Left ventricle myocardium superior (tissue), 1 donor: ENCODE measurements at places on chromosomes 16 and 17.

DNA sequence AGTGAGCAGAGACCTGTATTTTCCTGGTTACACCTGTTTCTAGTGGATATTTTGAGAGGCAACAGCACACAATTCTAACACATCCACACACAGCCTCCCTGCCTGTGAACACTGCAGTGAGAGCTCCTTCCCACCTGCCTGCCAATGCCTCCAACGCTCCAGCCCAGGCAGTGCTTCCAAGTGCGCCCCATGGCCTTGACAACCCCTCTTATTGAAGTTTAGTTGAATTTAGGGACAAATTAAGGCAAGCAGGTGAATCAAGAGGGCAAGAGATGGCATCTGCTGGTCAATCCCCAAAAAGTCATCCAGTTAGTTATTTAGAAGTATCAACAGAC, 4.7 kb upstream of the MXRA7 start:
- no peak for DNase-seq

GRCh38 chr16:71807905-71808592, 585 bp downstream of the AP1G1 start:
- DNase-seq = no peak

DNA sequence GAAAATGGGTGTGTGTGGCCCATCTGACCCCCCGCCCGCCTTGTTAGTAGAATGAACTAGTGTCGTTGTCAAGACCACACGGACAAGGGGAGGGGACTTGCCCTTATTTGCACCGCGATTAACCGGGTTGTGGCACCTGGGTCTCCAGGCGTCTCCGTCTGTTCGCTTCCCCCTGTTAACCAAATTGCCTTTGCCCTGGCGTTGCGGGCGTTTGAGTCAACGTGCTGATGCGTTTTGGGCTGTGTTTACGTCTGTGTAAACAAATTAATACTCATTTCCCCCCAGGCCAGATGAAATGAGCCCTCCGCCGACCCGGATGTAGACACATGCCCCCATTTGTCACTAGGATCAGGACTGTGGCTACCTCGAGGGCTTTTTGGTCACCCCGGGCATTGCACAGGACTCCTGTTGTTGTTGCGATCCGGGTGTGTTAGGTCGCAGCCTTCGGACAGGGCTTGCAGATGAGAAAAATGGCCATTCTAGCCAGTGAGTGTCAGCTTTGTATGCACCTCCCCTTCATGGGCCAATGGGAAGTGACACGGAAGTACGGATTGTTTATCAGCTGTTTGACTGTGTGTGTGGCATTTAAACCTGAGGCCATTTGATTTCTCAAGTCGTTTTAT, 906 bp downstream of the RBL2 start:
- DNase-seq = peak; percentile 58

- no peak for DNase-seq
These were observed 33.0 kb upstream of the GUCY2D start for GRCh38 chr17:7969433-7969832.

DNA sequence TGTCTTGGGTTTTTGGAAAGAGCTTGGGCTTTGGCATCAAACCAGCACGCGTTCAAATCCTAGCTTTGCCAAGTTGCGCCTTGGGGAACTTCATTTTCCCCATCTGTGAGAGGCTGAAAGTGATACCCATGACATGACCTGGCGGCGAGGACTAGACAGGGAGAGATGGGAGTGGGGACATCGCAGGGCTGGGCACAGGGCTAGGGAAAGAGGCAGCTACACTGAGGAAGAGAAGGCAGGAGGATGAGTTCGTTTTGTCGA, 202.9 kb downstream of the IRF8 start:
- no peak for DNase-seq

GRCh38 chr16:64416216-64417005, 705.5 kb downstream of the CDH11 start:
- no peak for DNase-seq

DNA sequence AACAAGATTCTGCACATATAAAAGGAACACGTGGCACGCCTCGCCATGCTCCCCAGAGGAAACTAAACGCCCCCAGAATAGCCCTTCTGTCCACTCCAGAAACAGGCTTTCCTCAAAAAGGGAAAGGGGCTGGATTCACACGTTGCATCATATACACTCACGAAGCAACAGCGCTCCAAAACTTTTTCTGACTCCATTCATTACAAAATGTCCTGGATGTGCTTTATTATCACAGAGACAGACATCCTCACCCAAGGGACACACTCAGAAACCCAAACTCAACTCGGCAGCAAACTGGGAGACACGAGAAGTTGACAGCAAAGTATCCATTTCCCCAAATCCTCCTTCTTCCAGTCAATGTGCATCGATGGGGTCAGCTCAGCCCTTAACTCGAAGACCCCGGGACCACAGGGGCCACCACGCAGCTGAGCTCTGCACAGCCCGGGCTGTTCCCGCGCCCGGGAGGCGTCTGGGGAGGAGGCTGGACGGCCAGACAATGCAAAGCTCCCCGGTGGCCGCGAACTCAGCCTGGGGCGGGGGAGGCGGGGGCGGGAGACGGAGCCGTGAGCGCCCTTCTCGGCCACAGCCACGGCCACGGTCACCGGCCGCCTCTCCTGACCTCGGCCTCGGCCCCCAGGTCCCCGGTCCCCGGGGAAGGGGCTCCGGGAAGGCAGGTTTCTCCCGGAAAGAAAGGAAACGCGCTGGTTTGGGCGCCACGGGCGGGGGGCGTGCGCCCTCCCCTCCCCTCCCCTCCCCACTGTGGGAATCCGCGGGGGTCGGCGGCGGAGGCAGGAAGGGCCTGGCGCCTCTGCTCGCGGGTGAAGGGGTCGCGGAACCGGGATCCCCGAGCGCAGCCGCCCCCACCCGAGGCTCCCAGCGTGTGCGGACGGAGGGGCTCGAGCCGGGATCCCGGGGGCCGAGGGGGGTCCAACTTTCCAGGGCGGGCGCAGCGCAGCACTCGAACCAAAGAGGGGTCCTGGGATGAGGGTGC, 1.2 kb downstream of the NXN start:
- peak; percentile 65 for DNase-seq

GRCh38 chr17:80795754-80796153, 195.9 kb upstream of the CHMP6 start:
- DNase-seq = peak; percentile 82

- DNase-seq = no peak
These were observed 53.7 kb upstream of the RCVRN start for GRCh38 chr17:9958586-9959281.

DNA sequence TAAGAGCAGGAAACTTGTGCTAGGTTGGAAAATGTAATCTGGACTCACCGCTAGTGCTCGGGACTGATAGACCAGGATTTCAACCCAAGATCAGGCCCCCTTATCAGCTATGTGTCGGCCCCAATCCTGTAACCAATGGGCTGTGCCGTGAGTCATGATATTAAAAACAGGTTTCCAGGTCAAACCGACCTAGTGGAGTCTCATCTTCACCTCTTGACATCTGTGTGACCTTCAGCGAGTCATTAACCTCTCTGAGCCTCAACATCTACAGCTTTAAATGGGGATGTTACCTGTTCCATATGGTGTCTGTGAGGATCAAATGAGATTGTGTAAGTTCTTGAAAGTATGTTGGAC, 512 bp downstream of the PMM2 start:
- DNase-seq = no peak

DNA sequence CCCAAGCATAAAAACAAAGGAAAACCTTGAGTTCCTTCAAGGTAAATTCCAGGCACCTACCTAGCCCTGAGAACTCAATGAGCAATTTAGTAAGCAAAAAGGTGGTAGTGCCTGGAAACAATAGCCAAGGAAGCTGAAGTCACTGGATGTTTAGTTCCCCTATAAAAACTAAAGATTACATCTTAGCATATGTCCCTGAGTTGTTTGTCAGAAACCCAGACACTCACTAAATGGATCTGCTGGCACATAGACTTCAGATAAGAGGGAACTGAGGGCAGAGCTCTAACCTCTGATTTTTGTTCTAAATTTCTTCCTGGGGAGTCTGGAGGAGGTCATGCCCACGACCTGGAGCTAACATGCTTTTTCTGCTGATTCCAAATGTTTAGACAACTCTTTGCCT, 532.8 kb upstream of the SALL1 start:
- DNase-seq = no peak

- DNase-seq = peak; percentile 54
These were observed 879 bp downstream of the SLFN5 start for GRCh38 chr17:35243561-35244340.

DNA sequence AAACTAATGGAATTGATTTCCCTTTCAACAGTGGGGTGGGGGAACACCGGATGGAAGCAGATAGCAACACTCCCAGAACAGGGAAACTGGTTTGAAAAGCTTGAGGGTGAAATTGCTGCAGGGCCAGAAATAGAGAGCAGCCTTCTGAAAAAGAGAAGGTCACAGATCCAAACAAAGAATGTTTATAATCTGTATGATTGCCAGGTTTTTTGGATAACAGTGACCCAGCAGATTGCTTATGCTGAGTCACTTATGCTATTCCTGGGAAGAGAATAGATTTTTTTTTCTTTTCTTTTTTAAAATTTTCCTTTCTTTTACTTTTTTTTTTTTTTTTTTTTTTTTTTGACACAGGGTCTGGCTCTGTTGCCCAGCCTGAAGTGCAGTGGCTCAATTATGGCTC, 641.3 kb downstream of the KCNJ2 start:
- no peak for DNase-seq

- no peak for DNase-seq
These were observed 153.3 kb downstream of the CHD9 start for GRCh38 chr16:53207810-53208752.

DNA sequence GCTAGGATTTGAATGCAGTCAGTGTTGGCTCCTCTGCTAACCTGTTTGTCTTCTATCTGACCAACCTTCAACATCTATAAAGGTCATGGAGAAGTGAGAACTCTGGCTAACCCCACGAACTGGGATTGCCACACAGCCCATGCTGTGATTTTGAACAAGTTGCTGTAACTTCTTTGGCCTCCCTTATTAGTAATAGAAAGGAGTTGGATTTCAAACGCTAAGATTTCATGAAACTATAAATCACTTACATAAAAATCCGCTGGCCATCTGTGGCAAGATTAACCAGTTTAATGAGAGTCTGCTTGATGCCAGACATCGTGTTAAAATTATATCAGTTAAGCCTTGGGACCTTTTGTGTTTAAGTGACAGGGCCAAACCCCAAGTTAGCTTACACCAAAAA, 53.4 kb downstream of the HSD17B2 start:
- no peak for DNase-seq

GRCh38 chr17:65389949-65390348, 171.5 kb downstream of the AXIN2 start:
- no peak for DNase-seq

DNA sequence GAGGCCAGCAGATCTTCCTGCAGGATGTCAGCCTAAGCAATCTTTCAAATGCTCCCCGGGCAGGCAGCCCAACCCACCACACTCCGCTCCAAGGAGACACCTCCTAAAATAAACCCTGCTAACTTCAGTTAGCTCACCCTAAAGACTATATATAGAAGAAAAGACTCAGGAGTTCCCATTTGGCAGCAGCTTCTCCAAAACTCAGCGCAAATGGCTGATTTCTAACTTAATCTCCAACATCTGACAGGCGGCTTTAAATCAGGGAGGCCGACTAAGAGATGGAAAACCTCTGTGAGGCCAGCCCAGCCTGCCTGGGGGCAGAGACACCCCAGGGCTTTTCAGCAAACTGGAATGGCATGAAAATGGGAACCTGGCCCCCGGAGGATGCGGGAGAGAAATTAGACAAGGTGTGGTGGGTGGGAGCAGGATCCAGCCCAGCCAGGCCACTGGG, 91.6 kb downstream of the XYLT1 start:
- peak; percentile 73 for DNase-seq

- DNase-seq = no peak
These were observed 783 bp downstream of the BHLHA9 start for GRCh38 chr17:1271030-1271423.

GRCh38 chr17:58252141-58252540, 13.8 kb downstream of the LPO start:
- DNase-seq = no peak

DNA sequence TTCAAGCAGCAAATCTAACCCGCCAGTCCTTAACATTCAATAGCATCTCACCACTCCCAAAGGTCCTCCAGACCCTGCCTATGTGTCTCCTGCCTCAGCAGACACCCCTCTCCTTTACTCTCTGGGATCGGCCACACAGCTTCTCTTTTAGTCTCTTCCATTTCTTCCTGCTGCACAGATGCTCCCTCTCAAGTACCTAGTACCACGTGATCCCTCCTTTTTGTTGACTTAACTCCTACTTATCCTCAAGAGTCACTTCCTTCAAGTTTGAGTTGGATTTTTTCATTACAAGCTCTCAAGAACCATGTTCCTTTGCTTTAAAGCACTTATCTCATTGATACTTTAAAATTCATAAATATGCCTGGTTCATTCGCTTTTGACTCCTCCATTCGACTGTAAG, 24.9 kb downstream of the AMFR start:
- DNase-seq = no peak

GRCh38 chr16:30046588-30046987, 15.5 kb upstream of the TLCD3B start:
- DNase-seq = no peak

GRCh38 chr17:12547831-12548230, 117.9 kb upstream of the MYOCD start:
- DNase-seq = no peak

DNA sequence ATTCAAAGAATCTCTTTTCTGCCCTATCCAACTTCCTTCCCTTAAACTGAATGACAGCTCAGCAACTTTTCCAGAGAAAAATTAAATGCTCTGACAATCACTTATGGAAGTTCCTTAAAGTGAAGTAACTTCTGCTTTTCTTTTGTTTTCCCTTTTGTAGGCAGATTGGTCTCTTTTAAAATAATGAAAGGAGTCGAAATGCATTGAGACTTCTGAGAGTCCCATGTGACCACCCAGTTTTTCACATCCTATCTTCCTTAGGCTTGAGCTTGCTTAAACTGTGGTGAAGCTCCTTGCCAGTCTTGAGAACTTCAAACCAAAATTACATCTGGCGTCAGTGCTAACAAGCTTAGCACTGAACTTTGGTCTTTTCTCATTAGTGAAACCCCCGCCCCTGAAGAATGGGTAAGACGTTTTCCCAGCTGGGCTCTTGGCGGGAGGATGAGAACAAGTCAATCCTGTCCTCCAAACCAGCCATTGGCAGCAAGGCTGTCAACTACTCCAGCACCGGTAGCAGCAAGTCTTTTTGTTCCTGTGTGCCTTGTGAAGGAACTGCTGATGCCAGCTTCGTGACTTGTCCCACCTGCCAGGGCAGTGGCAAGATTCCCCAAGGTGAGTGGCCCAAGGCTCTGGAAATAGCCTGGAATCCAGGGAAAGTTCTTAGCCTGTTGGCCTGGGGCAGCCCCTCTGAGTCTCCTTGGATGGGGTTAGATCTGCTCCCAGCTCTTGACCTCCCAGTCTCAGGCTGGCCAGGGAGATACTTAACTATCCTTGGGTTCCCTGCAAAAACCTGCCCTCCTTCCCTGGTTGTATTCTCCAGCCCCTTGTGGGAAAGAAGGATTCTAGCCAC, 1.2 kb downstream of the TMEM106A start:
- no peak for DNase-seq

- DNase-seq = no peak
These were observed 8.9 kb downstream of the SPNS2 start for GRCh38 chr17:4507361-4508111.
